B cell (primary cell): ENCODE measurements at places on chromosomes 11 and 22. TPM values are rescaled to one million over a fixed set of nuclear protein-coding genes. Genes with fewer than 3 reads are reported as not detected.

The OR51B4 gene
- not detected in 2 replicates for total RNA-seq

The APOBEC3C gene
- 99.1 and 107 TPM in 2 replicates for total RNA-seq

The UPK3A gene
- not detected in 2 replicates for total RNA-seq

The PATE2 gene
- not detected in 2 replicates for total RNA-seq

The XRCC6 gene
- total RNA-seq, result 176 and 180 TPM in 2 replicates

The SPDYC gene
- total RNA-seq, result not detected in 2 replicates

The SMTNL1 gene
- total RNA-seq, result not detected in 2 replicates

The PPFIBP2 gene
- total RNA-seq, result 175 and 202 TPM in 2 replicates

The ELF5 gene
- total RNA-seq, result not detected in 2 replicates

The MAML2 gene
- total RNA-seq, result 26.0 and 26.4 TPM in 2 replicates

The HEPHL1 gene
- not detected in 2 replicates for total RNA-seq

The SAC3D1 gene
- 5.9 and 7.5 TPM in 2 replicates for total RNA-seq

The BCR gene
- total RNA-seq, result 46.4 and 49.6 TPM in 2 replicates

The SHISAL1 gene
- not detected in 2 replicates for total RNA-seq

The OR8B8 gene
- total RNA-seq, result not detected in 2 replicates

The SPTBN2 gene
- 0.67 and 0.85 TPM in 2 replicates for total RNA-seq

The TBX10 gene
- not detected in 2 replicates for total RNA-seq

The MFRP gene
- total RNA-seq, result not detected in 2 replicates

The MUC5AC gene
- not detected in 2 replicates for total RNA-seq

The STK33 gene
- total RNA-seq, result 9.3 and 13.2 TPM in 2 replicates

The SLC22A25 gene
- not detected in 2 replicates for total RNA-seq

The SLC22A8 gene
- not detected in 2 replicates for total RNA-seq

The GLYAT gene
- total RNA-seq, result not detected in 2 replicates

The APLNR gene
- not detected in 2 replicates for total RNA-seq

The UPB1 gene
- 3.8 and 4.0 TPM in 2 replicates for total RNA-seq

The TP53I11 gene
- 229 and 240 TPM in 2 replicates for total RNA-seq

The FOSL1 gene
- not detected in 2 replicates for total RNA-seq

The OR52H1 gene
- 0.37 and 0.49 TPM in 2 replicates for total RNA-seq

The VSIG2 gene
- not detected in 2 replicates for total RNA-seq

The IGF2 gene
- total RNA-seq, result not detected in 2 replicates

The OR4D5 gene
- total RNA-seq, result not detected in 2 replicates

The GRM5 gene
- total RNA-seq, result not detected in 2 replicates

The ROBO4 gene
- not detected in 2 replicates for total RNA-seq

The NEU3 gene
- 15.2 and 17.0 TPM in 2 replicates for total RNA-seq

The GTSE1 gene
- 0.17 and 0.27 TPM in 2 replicates for total RNA-seq

The ANGPTL5 gene
- not detected in 2 replicates for total RNA-seq

The CEP126 gene
- 9.1 and 9.4 TPM in 2 replicates for total RNA-seq

The CD6 gene
- total RNA-seq, result 9.3 and 10.5 TPM in 2 replicates

The ACRV1 gene
- total RNA-seq, result not detected in 2 replicates

The PARVA gene
- not detected in 2 replicates for total RNA-seq

The NDUFS8 gene
- 73.9 and 75.2 TPM in 2 replicates for total RNA-seq

The FIBIN gene
- not detected in 2 replicates for total RNA-seq

The OR56A1 gene
- total RNA-seq, result not detected in 2 replicates

The HBG2 gene
- total RNA-seq, result not detected in 2 replicates

The KREMEN1 gene
- not detected in 2 replicates for total RNA-seq

The TCF20 gene
- 67.0 and 81.3 TPM in 2 replicates for total RNA-seq

The GALNT18 gene
- not detected in 2 replicates for total RNA-seq

The BAIAP2L2 gene
- 0.96 and 1.3 TPM in 2 replicates for total RNA-seq

The GSTT2B gene
- total RNA-seq, result not detected in 2 replicates

The MS4A7 gene
- 27.2 and 29.1 TPM in 2 replicates for total RNA-seq

The CHADL gene
- total RNA-seq, result 0.34 and 0.59 TPM in 2 replicates

The SORL1 gene
- 396 and 414 TPM in 2 replicates for total RNA-seq

The MAP6 gene
- total RNA-seq, result 0.34 and 0.57 TPM in 2 replicates

The OR52E6 gene
- not detected in 2 replicates for total RNA-seq

The TRIM6 gene
- total RNA-seq, result 0.10 TPM in 1 of 2 replicates, not detected in the other

The OR5W2 gene
- not detected in 2 replicates for total RNA-seq

The CYB5R2 gene
- 4.8 and 5.2 TPM in 2 replicates for total RNA-seq

The SCGB1A1 gene
- total RNA-seq, result not detected in 2 replicates

The LMO2 gene
- 6.2 and 7.3 TPM in 2 replicates for total RNA-seq
